ENCODE measurements at places on chromosomes 2 and 18.

DNA sequence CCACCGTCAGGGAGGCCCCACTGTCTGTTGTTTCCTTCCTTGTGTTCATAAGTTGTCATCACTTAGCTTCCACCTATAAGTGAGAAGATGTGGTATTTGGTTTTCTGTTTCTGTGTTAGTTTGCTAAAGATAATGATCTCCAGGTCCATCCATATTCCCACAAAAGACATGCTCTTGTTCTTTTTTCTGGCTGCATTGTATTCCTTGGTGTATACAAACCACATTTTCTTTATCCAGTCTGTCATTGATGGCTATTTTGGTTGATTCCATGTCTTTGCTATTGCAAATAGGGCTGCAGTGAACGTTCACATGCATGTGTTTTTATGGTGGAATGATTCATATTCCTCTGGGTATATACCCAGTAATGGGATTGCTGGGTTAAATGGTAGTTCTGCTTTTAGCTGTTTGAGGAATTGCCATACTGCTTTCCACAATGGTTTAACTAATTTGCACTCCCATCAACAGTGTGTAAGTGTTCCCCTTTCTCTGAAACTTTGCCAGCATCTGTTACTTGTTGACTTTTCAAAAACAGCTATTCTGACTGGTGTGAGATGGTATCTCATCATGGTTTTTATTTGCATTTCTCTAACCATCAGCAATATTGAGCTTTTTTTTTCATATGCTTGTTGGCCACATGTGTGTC lies 156.6 kb upstream of the NOSTRIN start:
- DNase-seq = no peak

- DNase-seq = no peak
Observed at GRCh38 chr2:121182520-121182919, 102.5 kb downstream of the TFCP2L1 start.

GRCh38 chr18:63206433-63207142 lies 113.0 kb downstream of the BCL2 start:
- DNase-seq = no peak

- no peak for DNase-seq
Observed at GRCh38 chr2:136235546-136235945, 117.6 kb upstream of the CXCR4 start.

DNA sequence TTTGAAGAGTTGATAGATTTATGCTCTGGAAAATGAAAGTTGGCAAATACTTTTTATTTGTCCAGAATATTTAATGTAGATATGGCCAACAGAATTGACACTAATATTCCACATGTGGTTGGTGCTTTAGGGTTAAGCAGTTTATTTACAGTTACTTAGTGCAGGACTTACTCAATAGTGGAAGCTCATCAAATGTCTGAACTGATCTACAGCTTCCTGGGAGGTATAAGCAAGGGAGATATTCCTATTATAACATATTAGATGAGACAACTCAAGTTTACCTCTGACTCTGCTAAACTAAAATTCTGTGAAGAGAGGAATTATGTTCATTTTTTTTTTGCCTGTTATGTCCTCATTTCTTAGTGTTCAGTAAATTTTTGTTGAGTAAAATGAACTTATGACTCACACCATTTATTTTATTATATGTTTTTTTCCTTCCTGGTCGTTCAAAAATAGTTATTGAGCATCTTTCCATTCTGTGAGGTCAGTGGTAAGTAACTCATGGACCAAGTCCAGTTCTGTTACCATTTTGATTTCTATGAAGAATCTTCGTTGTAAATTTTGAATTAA lies 13.6 kb downstream of the ABI2 start:
- no peak for DNase-seq

GRCh38 chr2:85470850-85471800 lies 52.6 kb downstream of the SH2D6 start:
- DNase-seq = no peak

DNA sequence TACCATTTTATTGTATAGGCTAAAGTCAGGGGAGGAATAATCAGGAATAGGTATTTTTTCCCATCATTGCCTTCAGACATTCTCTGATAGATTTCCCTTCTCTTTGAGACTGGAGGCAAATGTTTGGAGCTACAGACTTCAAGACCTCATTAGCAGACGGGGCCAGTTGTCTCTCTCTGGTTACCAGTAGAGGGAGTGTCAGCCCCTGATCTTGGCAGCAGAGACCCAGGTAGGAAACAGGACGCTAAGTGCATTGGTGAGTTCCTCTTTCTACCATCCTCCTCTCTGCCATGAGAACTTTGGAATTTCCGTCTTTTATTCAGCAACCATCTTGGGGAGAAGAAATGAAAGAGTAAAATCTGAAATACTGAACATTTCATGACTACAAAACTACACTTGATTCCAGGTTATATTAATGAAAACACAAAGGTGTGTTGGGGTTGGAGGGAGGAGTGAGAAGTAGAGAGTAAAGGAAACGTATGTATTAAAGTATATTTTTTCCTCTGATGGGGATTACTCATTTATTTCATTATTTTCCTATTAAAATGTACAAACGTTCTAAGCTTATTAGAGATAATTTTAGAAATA lies 186.2 kb upstream of the GCFC2 start:
- no peak for DNase-seq

DNA sequence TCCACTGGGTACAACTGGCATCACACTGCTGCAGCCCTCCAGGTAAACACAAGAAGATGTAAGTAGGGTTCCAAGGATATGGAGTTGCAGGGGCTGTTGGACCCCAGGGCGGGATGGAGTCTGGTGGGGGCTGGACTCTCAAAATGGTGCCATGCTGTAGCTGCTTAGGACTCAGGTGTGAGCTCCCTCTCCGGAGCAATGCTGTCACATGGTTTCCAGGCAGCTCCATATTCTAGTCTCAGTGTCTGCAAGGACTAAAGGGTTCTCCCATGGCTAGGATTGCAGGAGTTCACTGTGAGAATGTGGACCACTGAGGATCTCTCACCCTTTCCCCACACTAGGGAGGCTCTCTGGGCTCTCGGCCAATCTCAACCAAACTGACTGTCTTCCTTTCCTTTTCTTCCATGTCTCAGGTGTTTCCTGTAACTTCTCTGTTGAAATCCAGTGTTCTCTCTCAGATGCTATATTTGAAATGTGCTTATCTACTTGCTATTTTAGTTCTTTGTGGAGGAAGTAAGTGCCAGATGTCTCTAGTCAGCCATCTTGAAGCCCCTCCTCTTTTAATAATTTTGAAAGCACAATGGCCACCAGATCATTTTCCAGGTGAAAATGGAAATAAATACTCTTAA lies 57.6 kb downstream of the CCNT2 start:
- DNase-seq = no peak

GRCh38 chr2:45256867-45257641 lies 247.8 kb upstream of the SIX2 start:
- DNase-seq = peak; percentile 72

DNA sequence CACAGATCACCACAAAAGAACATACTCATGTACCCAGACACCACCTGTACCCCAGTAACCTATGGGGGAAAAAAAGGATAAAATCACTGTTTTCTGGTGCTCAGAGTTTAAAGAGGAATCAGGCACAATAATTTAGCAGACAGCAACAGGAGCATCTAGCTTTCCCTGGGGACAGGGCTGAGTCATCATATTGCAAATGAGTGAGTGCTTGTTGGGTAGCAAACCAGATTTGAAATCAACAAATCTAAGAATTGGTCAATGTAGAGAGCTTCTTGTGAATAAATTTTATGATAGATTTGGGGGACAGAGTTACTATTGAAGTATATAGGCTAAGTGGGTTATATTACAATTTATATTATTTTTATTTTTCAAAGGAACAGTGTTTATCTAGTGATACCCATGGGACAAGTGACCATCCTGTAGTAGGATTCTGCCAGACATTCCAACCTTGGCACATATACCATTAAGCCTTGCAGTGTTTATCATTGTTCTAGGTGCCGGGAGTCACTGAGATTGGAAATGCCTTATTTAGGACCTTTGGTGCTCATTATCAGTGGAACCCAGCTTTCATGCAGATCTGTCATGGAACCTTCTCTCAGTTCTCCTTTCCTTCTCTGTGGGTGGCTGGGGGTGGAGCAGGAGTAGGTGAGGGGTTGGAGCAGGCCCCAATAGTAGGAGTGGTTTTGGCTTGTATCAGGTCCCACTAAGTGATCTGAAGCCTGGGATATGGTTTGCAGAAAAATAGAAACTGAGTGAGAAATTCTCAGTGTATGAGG lies 117.2 kb downstream of the CERS6 start:
- no peak for DNase-seq

- no peak for DNase-seq
Observed at GRCh38 chr2:77796397-77796796, 274.2 kb upstream of the LRRTM4 start.

GRCh38 chr2:234287650-234288049 lies 209.2 kb downstream of the ARL4C start:
- no peak for DNase-seq

DNA sequence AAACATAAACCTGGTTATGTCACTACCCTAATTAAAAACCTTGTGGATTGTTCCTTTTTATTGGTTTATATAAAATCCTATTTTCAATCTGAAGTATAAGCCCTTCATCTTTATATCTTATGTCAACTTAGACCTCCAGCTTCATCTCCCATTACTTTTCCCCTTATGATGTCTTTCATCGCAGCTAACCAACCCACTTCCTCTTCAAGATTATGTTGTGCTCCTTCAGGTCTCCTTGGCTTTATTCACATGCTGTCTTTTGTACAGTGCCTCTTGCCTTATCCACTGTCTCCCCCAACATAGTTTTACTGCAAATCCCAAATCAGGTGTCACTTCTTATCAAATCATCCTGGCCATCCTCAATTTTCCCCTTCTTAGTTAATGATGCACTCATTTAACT lies 25.9 kb downstream of the MBD5 start:
- DNase-seq = no peak

GRCh38 chr2:27255660-27256059 lies 7.2 kb downstream of the SLC30A3 start:
- DNase-seq = no peak

DNA sequence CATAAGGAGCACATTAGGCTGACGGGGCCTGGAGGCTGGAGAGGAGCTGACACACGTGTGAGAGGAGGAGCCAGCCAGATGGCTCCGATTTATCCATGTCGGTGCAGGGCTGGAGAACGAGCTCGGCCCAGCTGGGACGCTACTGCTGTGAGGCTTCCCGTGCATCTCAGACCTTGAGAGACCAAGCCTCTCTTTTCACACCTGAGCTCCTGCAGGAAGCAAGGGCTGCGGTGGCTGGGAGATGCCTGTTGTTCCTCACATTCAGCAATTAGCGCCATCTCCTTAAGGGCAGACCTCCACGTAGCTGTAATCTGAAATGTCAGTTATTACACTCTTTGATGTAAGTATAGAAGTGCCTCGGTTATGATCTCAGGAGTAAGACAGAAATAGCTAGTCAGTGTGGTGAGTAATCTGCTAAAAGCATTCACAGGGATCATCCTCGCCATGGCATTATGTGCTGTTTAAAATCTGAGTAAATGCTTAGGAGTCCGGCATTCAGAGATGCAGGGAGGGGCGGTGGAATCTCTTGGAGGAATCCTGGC lies 107.9 kb downstream of the PRKCE start:
- DNase-seq = no peak

GRCh38 chr2:224781400-224781799 lies 65.2 kb upstream of the CCDC195 start:
- no peak for DNase-seq

DNA sequence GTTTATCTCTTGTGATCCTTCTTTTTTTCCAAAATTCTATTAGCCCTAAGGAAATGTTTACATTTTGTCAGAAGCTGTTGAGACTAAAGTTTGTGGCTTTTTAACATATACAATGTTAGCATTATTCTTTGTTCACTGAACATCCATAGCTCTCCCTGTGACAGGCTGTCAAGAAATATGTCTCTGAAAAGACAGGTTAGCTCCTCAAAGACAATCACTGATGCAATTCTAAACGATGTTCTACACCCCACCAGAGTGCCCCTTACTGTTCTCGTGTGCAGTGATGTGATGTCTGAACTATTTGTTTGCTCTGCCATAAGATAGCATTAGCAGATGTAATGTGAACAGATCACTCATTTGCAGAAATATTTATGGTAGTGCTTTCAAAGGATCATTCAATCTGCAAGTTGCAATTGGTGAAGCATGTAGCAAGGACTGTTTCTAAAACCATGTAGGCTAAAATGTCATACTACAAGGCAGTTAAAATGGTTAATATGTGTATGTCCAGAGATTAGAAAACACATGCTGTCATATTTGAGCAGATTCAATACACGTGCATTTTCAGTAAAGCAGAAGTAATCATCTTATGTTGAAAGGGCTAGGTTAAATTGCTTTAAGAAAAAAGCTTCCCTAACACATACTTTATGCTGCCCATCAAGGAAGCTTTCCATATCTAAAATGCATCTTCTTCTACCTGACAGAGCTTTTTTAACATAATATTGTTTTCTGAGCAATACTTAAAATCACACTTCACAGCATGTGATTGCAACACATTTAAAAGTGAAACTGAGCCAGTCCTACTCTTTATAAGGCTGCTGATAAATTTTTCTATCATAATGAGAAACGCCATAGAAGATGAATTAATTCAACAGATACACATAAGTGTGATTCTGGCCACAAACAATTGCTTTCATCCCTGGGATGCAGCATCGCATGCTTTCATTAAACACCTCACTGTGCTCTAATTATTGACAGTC lies 285.7 kb upstream of the UBE2E3 start:
- DNase-seq = no peak

- no peak for DNase-seq
Observed at GRCh38 chr2:43798300-43798699, 24.5 kb downstream of the DYNC2LI1 start.

- DNase-seq = no peak
Observed at GRCh38 chr2:46747297-46747818, 168.2 kb downstream of the MCFD2 start.

GRCh38 chr2:129605646-129606045 lies 373.8 kb upstream of the RAB6C start:
- DNase-seq = no peak

- DNase-seq = no peak
Observed at GRCh38 chr2:149543845-149544244, 43.7 kb downstream of the MMADHC start.

- no peak for DNase-seq
Observed at GRCh38 chr2:237064203-237065070, 21.3 kb upstream of the COPS8 start.

- DNase-seq = no peak
Observed at GRCh38 chr2:216286616-216287231, 85.6 kb downstream of the MARCHF4 start.

DNA sequence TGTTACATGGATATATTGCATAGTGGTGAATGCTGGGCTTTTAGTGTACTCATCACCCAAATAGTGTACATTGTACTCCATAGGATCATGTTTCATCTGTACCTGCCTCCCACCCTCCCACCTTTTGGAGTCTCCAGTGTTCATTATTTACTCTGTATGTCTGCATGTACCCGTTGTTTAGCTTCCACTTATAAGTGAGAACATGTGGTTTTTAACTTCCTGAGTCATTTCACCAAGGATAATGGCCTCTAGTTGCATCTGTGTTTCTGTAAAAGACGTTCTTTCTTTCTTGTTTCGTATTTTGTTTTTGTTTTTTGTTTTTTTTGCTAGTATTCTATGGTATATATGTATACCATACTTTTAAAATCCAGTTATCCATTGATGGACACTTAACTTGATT lies 107.5 kb downstream of the MSTN start:
- DNase-seq = no peak

All from smooth muscle cell of the brain vasculature (primary cell).